ENCODE measurements at places on chromosomes 2 and 18.

- DNase-seq: no peak
Observed at GRCh38 chr18:6546229-6546628, 131.5 kb upstream of the L3MBTL4 start.

GRCh38 chr2:109460553-109461324 is 153.0 kb downstream of the SEPTIN10 start:
- no peak for DNase-seq

GRCh38 chr2:240451791-240452461 is 16.5 kb downstream of the GPC1 start:
- DNase-seq: no peak

GRCh38 chr2:152335016-152335725 is at the start of gene FMNL2:
TSS of gene FMNL2 (plus strand) at chr2:152335174.
- DNase-seq: peak; percentile 61

DNA sequence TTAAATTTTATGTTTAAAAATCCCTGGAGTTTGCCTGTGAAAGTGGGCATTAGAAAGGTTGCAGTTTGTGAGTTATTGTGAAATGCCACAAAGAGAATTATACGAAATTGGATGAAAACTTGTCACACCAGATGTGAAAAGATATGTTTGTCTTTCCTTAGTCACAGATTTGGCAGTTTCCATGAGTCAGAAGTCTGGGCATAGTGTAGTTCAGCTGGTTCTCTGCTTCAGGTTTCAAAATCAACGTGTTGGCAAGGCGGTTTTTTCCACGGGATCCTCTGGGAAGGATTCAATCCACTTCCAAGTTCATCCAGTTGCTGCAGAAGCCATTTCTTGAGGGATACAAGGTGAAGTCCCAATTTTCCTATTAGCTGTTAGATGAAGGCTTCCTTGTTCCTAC is 658.0 kb upstream of the CDH2 start:
- no peak for DNase-seq

- no peak for DNase-seq
Observed at GRCh38 chr18:79199691-79200374, 130.6 kb downstream of the ATP9B start.

DNA sequence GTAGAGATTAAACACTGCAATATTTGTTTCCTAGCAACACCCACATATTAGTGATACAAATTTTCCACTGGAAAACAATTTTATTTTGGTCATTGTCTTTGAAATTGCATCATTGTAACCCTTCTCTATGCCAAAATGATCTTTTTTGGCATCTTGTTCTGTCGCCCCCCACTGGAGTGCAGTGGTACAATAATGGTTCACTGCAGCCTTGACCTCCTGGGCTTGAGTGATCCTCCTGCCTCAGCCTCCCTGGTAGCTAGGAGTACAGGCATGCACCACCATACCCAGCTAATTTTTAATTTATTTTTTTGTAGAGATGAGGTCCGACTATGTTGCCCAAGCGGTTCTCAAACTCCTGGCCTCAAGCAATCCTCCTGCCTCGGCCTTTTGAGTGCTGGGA is 117.4 kb downstream of the PIK3C3 start:
- no peak for DNase-seq

DNA sequence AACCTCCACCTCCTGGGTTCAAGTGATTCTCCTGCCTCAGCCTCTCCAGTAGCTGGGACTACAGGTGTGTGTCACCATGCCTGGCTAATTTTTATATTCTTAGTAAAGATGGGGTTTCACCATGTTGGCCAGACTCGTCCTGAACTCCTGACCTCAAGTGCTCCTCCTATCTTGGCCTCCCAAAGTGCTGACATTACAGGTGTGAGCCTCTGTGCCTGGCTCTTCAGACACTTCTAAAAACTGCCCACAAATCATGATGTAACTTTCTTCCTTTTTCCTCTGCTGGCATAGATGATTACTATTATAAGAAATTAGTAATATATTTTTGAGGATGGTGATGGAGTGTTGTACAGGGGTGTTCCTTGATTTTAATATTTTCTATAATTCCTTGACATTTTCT is 6.0 kb downstream of the OSBPL6 start:
- no peak for DNase-seq

- DNase-seq: no peak
Observed at GRCh38 chr2:144015036-144015435, 504.9 kb downstream of the ZEB2 start.

DNA sequence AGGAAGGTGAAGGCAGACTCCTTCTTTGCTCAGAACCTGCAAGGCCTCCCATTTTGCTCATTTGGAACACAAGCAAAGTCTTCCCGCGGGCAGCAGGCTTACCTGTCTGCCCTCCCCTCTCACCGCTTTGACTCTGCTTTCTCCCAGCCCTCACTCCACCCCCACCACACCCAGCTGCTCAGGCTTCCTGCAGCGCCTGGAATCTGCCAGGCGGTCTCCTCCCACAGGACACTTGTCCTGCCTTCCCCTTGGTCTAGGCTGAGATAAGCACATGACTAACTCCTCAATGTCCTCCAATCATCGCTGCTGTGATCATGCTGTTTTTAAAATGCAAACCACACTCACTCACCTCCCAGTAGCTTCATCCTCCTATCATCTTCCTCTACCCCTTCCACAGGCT is 430.0 kb downstream of the ZNF516 start:
- no peak for DNase-seq

- no peak for DNase-seq
Observed at GRCh38 chr2:32680942-32681341, 53.1 kb downstream of the TTC27 start.

DNA sequence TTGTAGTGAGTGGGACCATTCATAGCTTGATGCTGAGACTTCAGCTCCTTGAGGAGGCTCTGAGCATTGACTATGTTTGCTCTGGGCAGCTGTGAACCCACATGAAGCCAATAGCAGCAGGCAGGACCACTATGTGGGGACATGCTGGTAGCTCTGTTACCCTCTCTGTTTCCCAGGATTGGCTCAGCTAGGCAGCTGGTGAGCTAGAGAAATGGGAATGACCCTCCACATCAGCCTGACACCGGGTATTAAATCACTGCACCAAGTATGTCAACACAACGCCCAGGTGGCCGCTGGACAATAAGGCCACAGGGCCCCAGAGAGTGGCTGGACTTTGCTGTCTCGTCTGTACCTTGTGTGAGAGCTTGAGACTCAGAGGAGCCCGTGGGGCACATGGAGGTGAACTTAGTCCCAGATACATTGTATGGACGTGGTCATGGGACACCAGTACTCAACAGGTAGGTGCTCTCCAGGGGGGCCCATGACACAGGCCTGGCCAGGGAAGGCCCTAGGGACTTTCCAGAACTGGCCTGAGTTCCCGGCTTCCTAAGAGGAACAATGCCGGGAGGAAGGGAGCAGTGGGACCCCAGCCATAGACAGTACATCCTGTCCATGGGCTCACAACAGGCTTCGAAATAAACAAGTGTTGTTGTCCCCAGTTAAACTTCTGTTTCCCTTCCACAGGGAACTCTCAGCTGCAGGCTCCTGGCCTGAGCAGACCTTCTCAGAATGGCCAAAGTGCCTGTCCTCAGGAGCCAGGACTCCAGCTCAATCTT is 35.2 kb downstream of the HS1BP3 start:
- no peak for DNase-seq

GRCh38 chr18:50614838-50615237 is 55.0 kb downstream of the MAPK4 start:
- no peak for DNase-seq

DNA sequence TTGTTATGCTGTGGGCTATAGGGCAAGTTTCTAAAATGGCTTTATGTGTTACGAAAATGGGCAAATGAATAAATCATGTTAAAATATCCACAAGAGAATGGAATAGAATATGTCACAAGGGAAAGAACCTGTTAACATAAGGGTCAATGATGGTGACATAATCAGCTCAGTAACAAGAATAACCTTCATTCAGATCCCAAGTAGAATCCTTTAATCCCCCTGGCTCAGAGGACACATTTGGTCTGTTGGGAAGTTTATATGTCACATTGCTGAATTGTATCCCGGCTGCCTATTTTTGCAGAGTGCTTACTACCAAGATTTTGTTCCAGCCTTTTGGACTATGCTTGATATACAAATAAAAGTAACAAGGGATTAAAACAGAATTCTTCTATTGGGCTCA is 13.1 kb upstream of the LGALSL start:
- no peak for DNase-seq

- no peak for DNase-seq
Observed at GRCh38 chr18:37653618-37654017, 88.0 kb upstream of the CELF4 start.

DNA sequence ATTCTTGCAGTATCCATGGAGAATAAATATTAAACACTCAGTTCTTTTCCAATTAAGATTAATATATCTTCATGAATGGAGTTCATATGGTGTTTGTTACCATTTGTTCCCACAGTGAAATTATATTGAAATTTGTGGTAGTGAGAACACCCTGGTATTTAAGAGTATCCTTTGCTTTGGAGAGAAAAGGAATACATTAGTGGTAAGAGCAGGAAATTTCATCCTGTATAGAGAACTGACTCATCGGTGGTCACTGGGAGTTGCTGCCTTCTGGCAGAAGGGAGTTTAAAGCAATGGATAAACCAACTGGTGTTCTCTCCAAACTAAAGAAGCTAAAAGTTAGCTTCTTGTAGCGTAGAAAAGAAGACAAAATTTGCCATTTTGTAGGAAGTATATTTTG is 107.3 kb downstream of the MYO1B start:
- no peak for DNase-seq

- DNase-seq: no peak
Observed at GRCh38 chr2:209549589-209549988, 125.7 kb downstream of the MAP2 start.

DNA sequence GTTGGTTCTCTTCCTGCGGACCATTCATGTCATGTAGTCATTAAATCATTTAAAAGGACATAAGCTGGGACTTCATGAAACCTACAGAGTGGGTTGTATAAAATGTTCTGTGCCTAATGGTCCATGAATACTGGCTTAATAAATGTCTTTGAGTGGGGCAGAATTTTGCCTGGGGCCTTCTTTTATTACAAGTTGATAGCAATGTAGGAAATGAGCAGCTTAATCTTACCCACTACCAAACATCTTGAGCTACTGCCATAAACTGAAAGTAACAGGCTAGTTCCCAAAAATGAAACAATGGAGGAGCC is 130.9 kb downstream of the TMEM17 start:
- no peak for DNase-seq

GRCh38 chr18:74411475-74411874 is 45.6 kb downstream of the DIPK1C start:
- DNase-seq: no peak

DNA sequence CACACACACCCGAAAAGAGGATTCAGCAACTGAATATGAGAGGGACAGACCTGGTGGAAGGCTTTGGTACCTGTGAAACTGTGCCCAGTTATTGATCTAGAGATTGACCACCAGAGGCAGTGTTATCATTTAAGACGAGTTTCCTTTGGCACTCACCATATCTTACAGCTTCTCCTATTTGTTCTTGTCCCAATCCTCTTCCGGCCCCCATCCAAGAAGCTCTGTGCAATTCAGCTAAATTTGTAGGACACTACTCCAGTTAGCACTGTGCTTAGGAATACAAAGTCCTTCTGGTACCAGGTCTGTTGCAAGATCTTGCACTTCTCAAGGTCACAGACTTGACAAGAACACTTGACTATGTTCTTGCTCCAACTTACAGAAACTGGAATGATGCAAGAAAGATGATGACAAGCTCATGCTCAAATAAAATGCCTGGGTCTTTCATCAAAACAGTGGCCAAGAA is 177.7 kb downstream of the TMEM247 start:
- DNase-seq: no peak

GRCh38 chr2:28624793-28625701 is 126.6 kb upstream of the PPP1CB start:
- peak; percentile 61 for DNase-seq

GRCh38 chr2:9991829-9992273 is 40.4 kb downstream of the GRHL1 start:
- no peak for DNase-seq

DNA sequence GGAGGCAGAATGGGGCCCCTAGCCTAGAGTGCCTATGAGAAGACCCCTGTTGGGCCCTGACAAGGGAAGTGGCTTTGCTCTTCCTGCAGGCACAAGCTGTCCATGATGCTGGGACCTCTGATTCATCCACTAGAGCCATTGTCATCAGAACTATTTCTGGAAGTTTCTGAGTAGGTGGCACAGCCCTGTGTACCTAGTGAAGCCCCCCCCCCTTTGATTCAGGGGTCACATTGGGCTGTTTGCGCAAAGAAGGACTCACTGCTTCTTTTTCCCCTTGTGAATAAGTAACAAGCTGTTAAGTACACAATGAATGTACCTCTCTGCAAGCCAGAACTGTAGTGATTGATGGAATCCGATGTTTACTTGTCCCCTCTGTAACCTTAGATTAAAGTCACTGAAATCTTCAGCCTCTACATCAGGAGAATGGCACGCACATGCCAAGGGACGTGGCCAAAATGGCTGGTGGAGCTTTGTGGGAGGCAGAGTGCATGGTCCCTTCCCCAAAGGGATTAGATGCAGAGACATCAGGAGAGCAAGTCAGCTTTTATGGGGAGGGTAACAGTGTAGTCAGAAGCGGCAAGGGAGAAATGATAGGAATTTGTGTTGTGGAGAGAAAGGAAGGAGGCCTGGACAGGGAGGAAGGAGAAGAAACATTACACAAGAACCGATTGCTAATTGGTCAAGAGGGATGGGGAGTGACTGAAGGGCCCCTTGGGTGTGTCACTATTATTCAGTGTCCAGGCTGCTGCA is 267.6 kb upstream of the RAB12 start:
- DNase-seq: no peak

GRCh38 chr2:120977582-120978358 is 242.1 kb downstream of the GLI2 start:
- no peak for DNase-seq

GRCh38 chr2:166944909-166945308 is 56.6 kb downstream of the XIRP2 start:
- DNase-seq: no peak

- no peak for DNase-seq
Observed at GRCh38 chr2:237568121-237568660, 1.8 kb downstream of the PRLH start.

DNA sequence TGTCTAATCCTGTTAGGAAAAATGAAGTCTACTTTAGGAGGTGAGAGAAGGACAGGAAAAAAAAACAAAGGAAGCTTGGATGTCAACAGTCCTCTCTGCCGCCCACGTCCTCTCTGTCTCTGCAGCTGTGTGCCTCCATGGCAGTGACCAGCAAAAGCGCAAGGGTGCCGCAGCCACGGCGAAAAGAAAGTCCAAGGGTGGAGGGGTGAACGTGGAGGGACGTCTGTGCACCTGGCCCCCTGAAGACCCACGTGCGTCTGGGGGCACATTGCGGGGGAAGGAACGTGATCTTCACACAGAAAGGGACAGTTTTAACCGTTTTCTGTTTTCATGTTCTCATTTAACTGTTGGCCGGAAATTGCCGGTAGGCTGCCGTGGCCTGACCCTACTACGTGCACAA is 152.7 kb downstream of the MBP start:
- DNase-seq: no peak

DNA sequence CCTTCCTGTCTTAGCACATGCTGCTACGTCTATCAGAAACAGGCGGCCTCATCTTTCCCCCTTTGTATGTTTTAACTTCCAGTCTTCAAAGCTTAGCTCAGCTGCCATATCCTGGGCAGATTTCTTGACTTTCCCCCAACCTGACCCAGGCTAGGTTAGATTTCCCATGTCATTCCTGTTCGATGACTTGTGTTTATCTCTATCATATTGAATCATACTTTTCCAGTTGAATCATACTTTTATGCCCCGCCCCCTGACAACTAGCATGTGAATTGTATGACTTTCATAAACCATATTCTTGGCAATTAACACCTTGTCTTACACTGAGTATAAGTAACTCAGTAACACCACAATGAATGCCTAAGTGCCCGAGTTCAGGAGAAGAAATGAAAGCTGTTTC is 128.3 kb downstream of the CYRIA start:
- no peak for DNase-seq
